ENCODE measurements at places on chromosomes 2 and 18.

DNA sequence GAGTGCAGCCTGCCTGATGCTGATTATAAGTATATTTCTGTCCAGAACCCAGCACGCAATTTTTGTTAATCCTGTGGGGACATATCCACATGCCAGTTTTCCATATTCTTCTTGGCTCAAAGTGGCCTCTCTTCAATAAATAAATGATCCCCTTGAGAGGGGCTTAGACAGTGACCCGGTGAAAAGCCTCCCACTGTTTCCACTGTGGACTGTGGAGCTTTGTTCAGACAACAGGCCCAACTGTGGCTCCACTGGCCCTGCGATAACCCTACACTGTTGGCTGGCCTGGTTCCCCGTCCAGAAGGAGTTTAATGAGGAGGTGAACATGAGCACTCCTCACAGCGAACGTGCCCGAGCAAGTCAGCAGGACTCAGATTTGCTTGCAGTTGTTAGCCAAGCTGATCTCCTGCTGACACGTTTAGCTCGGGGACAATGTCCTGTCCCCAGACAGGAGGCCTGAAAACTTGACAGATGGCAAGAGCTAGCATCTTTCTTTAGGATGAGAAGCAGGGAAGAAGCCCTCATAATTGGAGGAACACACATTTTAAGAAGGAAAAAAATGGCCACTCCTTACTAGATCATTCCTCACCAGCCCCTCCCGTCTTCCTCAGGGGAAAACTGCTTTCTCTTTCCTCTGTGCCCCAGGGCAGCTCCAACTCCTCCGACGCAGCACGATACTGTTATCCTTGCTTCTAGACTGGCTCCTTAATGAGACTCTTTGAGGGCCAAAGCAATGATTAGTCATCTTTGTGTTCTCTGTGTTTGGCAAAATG, 20.0 kb upstream of the MTCL1 start:
- no peak for DNase-seq

- DNase-seq, result no peak
Observed at GRCh38 chr18:34710934-34711333, 836 bp downstream of the DTNA start.

DNA sequence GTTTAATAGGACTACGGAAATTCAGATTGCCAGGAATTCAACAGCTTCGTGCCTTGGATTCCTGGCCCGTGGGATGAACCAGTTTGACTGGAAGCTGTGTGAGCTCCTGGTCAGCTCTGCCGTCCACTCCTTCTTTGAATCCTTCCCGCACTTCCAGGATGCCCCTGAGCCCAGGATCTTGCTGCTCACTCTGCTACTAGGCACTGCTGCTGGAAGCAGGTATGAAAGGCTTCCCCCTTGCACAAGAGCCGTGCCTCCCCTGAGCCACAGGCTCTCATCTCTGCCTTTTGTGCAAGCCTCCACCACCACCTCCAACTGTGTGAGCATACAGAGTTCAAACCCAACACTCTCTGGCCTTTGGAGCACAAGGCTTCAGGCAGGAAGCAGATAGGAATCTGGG, 34.9 kb downstream of the EN1 start:
- DNase-seq, result no peak

- DNase-seq, result no peak
Observed at GRCh38 chr2:101732199-101732598, 34.7 kb downstream of the MAP4K4 start.

- no peak for DNase-seq
Observed at GRCh38 chr18:303607-304006, 35.8 kb upstream of the THOC1 start.

DNA sequence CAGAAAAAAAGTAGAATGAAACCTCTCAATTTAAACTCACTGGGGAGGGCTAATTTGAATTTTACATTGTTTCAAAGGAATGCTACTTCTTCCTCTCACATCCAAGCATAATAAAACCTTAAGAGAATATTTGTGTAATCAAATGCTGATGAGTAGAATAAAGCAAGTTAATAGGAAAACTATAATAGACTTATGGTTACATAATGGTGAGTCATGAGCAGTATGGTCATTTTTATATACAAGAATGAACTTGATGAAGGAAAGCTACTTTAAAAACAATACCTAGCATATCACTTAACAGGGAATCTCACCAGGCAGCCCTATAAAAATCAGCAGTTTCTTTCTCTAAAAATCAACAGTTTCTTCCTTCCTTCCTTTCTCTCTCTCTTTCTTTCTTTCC, 80.3 kb downstream of the VSNL1 start:
- no peak for DNase-seq

DNA sequence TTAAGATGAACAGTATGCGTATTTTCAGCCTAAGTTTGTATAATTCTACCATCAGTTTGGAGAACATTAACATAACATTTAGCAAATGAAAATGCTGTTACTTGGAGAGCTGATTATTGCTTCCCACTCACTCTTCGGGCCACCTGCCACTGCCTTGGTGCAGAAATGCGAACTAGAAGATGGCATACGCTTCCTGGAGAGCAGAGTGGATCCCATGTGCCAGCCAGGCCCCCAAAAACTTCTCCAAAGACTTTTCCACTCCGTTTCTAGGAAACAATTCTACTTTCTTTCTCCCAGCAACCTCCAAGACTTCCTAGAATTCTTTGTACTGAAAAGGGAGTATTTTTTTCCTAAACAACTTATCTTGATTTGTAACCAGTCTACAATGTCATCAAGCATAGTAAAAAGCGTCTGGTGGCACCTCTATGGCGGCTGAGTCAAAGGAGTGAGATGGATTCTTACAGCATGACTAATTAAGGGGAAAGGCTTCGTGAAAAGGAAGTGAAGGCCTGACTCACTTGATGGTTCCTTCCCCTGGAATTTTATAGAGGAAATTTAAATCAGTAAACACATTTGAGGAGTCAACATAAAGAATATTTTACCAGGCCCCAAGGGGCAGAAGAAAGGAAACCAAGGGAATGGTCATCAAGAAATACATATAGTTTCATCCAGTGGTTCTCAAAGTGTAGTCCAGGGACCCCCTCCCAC, 36.6 kb downstream of the FEZ2 start:
- DNase-seq, result no peak

GRCh38 chr2:88121678-88122077, 6.2 kb downstream of the FABP1 start:
- DNase-seq, result no peak

- DNase-seq, result no peak
Observed at GRCh38 chr2:161041356-161041755, 118.9 kb upstream of the TANK start.

GRCh38 chr18:46939337-46939963, 22.0 kb downstream of the KATNAL2 start:
- no peak for DNase-seq

GRCh38 chr2:231196592-231196991, 1.8 kb upstream of the ARMC9 start:
- no peak for DNase-seq

DNA sequence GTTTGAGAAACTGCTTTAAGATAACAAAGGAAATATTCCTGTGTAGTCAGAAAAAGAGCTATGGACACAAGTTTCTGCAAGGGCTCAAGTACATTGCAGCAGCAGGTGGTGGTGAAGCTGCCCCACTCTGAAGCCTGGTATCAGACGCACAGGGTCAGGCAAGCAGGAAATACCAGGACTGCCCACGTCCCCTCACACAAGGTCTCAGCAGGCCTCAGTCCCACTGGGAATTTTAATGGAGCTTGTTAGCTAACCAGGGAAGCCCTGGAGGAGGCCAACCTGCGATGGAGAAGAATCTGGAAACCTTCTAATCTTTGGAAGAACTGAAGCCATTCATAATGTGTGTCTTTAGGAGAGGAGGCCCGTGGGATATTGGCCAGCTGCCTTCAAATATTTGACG, 168.3 kb downstream of the UXS1 start:
- DNase-seq, result no peak

- DNase-seq, result no peak
Observed at GRCh38 chr2:46499392-46499785, 20.0 kb downstream of the TMEM247 start.

DNA sequence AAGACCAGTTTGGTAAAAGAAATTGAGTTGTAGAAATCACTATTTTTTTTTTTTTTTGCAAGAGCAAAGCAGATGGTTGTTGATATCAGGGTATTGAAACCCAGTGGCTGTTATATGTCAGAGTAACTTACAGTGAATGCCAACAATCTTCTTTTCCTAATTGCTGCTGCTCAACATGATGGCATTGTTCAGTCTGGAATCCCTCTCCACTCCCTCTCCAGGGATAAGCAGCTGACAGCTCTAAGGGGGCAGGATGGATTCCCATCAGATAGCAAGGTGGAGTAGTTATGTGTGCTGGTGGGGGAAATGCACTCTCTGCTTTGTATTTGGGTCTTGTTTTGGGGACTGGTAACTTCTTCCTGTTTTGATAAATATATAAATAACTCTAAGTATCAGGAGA, 200.0 kb downstream of the PIK3C3 start:
- no peak for DNase-seq

DNA sequence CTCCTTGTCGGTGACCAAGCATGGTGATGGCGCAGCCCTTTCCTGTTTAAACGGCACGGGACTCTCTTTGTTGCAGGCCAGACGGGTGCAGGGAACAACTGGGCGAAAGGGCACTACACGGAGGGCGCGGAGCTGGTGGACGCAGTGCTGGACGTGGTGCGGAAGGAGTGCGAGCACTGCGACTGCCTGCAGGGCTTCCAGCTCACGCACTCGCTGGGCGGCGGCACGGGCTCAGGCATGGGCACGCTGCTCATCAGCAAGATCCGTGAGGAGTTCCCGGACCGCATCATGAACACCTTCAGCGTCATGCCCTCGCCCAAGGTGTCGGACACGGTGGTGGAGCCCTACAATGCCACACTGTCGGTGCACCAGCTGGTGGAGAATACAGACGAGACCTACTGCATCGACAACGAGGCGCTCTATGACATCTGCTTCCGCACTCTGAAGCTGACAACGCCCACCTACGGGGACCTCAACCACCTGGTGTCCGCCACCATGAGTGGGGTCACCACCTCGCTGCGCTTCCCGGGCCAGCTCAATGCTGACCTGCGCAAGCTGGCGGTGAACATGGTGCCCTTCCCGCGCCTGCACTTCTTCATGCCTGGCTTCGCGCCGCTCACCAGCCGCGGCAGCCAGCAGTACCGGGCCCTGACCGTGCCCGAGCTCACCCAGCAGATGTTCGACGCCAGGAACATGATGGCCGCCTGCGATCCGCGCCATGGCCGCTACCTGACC, 17.1 kb downstream of the TUBB6 start:
- DNase-seq, result no peak

GRCh38 chr18:28040716-28041115, 136.2 kb downstream of the CDH2 start:
- DNase-seq, result no peak

- no peak for DNase-seq
Observed at GRCh38 chr2:136215908-136216472, 98.0 kb upstream of the CXCR4 start.

DNA sequence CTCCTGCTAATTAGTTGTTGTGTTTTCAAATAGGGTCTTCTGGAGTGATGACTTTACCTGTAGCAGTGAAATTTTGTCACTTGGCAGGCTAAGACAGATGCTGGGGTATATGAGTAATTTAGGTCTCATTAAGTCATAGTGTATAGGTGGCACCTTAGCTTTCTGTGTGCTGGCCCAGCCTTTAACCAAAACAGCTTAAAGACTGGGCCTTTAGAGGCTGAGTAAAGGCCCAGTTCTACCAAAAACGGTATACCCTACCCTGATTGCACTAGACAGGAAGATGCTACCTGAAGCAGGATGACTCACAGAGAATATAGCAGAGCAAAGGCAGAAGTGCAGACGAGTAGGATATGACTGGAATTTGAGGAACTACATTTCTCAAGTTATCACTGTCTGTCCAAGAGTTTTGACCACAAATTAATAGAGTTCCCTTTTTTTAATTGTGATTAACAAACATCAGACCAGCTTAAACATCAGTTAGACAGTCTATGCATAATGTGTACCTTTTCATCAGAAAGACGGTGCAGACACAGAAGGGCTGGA, 337.9 kb upstream of the SALL3 start:
- no peak for DNase-seq

DNA sequence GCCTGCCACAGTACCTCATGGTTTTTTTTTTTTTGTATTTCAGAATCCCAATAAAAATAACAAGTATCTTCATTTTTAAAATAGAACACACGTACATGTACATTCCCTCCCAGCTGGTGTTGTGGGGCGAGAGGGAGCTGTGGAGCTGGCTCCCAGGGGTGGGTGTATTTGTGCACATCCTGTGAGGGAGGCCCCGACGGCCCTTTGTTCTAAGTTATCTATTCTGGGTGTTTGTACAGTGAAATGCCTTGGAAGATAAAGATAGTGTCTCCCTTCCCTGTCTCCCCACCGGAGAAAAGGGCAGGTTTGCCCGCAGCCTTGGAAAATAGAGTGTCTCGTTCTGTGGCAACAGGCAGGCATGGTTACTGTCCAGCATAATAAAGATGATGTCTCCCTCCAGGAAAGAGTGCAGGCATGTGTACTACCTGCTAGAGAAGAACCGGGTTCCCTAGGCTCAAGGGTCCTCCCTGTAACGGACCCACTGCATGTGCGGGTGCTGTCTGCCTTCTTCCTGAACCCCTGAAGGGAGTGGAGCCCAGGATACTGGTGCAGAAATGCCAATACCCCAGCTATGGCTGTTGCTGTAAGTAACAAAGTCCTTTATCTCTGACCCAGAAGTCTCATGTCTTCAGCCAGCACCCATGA, 12.1 kb upstream of the ALLC start:
- DNase-seq, result no peak

- no peak for DNase-seq
Observed at GRCh38 chr2:210971431-210971830, 415.0 kb downstream of the CPS1 start.

DNA sequence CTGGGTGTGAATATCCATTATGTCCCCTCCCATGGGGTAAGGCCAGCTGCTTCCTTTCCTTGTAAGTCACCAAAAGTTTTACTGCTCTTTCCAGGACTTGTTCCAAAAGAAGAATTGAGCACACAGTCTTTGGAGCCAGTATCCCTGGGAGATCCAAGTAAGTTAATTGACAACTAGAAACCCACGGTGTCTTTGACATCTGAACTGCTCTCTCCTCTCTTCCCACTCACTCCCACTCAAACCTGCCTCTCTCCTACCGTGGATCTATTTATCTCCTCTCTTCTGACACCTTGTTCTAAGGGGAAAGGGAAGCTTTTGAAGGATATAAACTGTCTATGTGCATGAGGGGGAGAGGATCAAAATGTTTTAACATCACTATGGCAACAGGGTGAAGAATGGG, 86.7 kb downstream of the VIT start:
- no peak for DNase-seq

DNA sequence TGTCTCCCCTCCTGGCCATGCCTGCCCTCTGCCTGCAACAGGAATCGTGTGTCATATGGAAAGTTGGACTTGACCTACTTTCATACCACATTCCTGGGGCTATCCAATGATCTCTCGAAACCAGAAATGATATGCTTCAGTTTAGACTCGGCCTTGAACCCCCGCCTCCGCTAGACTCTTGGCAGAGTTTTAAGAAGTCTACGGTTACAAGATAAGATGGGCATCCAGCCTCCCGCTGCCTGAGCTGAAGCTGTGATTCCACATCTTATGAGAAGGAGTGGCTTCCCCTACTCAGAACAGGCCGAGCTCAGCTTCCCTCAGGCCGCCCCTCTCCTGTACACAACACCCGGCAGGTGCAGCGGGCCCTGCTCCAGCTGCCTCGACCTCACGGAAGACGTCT, 73.9 kb downstream of the MTCL1 start:
- DNase-seq, result no peak

GRCh38 chr2:54866179-54866578, 142.7 kb downstream of the EML6 start:
- no peak for DNase-seq
